ENCODE measurements at places on chromosomes 1 and 21.

- no peak for DNase-seq
These were observed 11.4 kb downstream of the ALDH9A1 start for GRCh38 chr1:165686971-165687433.

GRCh38 chr1:103905363-103905762 lies 155.7 kb downstream of the AMY1C start:
- no peak for DNase-seq

DNA sequence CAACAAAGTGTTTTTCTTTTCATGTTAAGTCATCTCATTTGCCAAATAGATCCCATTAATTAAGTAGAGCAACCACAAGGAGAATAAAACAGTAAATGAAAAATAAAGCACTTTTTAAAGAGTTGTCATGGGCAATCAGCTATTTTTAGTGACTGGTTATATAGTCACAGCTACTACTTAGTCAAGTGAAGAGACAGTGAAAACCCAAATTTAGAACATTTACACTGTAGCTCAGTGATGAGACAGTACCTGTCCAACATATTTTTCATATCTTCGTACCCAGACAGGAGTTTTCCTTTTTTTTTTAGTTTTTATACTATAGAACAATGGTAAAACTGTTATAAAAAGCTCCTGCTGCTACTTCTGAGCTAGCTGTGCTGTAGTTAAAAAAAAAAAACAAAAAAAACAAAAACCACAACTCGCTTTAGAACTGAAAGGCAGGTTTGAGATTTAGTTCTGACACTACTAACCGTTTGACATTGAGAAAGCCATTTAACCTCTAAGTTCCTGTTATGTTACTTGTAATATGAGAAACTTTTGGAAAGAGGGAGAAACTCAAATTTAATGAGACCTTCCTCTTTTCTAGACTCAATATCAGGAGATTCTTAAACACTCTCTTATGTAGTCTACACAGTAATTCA lies 777.5 kb downstream of the ADGRL2 start:
- DNase-seq: no peak

- no peak for DNase-seq
These were observed 103.2 kb upstream of the ZNF644 start for GRCh38 chr1:91124989-91125417.

DNA sequence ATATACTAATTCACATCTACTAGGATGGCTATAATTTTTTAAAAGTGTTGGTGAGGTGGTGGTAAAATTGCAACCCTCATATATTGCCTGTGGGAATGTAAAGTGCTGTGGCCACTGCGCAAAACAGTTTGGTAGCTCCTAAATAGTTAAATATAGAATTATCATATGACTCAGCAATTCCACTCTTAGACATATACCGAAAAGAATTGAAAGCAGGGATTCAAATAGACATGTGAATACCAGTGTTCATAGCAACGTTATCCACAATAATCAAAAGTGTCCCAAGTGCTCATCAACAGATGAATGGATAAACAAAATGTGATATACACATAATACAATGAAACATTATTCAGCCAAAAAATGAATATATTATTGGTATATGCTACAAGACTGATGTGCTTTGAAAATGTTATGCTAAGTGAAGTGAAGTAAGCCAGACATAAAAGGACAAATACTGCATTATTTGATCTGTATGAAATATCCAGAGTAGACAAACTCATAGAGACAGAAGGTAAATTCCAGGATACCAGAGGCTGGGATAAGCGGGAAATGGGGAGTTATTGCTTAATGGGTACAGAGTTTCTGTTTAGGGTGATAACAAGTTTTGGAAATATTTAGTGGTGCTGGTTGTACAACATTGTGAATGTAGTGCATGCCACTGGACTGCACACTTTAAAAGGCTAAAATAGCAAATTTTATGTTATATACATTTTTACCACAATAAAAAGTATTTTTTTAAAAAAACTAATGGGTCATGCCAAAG lies 342.5 kb downstream of the SEC16B start:
- DNase-seq: no peak

DNA sequence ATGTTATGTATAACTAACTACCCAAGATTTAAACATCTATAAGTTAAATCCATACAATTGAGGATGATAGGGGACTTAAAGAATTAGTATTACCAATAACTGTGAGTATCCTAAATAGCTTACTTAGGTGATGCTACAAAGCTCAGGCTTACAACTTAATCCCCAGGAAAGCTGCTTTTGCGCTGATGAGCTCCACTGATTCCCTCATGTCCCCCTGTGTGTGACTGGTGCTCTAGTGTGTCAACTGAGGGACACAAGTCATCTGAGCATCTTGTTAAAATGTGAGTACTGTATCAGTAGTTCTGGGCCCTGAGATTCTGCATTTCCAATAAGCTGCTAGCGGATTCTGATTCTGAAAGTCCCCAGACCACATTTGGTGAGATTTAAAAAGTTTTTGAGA lies 1458.8 kb downstream of the MRPL39 start:
- no peak for DNase-seq

GRCh38 chr21:24844671-24845070 lies 762.6 kb downstream of the MRPL39 start:
- DNase-seq: no peak

DNA sequence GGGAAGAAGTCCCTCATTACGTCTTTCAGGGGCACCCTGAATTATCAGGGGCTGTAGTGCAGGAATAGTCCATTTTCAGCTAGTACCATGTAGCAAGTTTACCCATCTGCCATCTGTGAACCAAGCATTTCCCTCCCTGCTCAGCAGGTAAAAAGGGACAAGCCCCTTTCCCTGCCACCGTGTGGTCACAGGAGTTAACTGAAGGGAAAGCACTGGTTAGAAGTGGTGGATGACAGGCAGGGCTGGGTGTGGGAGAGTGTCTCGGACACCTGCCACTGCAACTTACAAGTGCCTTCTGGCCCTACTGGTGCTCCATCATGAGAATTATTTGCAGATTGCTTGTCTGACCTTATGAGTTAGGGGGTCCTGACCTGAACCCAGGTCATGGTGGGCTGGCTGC lies 32.0 kb upstream of the IGSF5 start:
- DNase-seq: no peak

- no peak for DNase-seq
These were observed 3.6 kb upstream of the SPATC1L start for GRCh38 chr21:46187814-46188213.

DNA sequence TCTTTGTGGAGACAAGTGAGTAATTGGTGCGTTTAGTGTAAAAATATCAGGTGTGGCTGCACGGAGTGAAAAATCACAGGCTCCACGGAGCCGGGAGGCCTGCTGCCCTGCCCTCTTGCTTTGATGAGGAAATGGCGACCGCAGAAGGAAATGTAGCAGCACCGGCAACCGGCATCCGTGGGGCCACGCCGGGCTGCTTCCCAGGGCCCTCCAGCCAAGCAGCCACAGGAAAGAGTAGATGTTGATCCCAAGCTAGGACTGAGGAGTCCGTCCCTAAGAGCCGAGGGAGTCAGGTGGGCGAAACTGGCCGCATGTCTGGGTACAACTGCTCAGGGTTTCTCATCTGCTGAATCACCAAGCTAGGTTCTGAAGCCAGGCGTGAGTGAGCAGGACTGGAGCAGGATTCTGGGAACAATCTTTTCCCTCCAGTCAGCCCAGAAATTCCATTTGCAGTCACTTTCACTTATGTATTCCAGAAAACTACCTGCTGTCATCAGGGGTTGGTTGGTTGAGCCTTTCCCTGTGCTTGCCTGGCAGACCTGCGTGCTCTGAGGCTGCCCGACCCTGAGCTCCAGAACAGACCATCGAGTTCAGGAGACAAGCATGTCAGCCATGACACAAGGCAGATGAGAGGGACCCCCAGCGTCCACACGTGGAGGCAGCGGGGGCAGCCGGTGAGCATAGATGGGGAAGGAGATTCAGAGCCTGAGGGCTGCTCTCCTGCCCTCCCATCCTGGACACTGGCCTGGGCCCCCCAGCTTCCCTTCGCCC lies 5.8 kb upstream of the ITGB2 start:
- peak; percentile 95 for DNase-seq

- peak; percentile 45 for DNase-seq
These were observed 1.2 kb downstream of the KHDRBS1 start for GRCh38 chr1:32014948-32015273.

DNA sequence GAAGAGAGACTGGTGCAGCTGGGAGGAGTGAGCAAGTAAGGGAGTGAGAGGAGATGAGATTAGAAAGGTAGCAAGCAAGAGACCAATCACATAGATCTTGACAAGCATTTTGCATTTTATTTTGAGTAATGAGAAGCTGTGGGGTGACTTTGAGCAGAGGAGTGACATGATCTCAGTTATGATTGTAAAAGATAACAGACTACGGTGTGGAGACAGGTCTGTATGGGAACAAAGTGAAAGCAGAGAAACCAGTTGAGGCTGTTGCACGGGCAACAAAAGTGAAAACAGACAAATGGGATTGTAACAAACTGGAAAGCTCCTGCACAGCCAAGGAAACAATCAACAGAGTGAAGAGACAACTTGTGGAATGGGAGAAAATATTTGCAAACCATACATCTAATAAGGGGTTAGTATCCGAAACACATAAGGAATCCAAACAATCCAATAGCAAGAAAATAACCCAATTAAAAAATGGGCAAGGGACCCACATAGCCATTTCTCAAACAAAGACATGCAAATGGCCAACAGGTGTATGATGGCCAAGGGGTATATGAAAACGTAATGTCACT lies 68.4 kb downstream of the SNRPE start:
- no peak for DNase-seq

DNA sequence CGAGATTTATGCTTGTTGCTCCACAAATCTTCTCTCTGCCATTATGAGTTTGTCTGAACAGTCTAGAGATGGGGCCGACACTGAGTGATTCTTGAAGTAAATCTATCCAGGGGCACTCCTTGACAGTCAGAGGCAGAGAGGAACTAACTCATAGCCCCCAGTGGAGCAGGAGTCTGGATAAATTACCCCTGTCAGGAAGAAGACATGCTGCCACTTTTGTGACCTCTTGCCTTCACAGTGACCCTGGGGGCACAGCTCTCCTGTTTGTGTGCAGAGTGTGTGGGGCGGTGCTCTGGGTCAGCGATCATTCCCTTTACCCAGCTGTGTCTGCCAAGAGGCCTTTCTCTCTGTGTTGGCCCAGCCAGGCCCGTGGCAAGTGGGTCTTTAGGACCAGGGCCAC lies 29.5 kb downstream of the PEX14 start:
- DNase-seq: no peak

- DNase-seq: no peak
These were observed 89.8 kb downstream of the KIF14 start for GRCh38 chr1:200530623-200531261.

GRCh38 chr1:32219022-32219421 lies 3.1 kb downstream of the TMEM234 start:
- DNase-seq: peak; percentile 56

DNA sequence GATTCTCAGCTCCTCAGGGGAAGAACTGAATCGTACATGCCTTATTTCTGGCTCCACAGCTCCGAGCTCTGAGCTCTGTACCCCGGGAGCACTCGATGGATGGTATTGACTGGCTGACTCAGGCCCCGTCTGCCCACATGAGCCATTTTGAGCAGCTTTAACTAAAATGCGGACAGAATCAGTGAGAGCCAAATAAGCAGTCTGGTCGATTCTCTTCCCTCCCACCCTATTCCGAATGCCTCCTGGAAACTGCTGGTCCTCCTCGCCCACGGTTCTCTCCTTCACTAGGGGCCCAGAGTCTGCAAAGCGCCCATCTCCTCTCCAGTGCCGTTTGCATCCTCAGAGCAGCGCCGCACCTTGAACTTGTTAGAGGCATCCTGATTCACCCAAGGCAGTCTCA lies 125.9 kb upstream of the IRF2BP2 start:
- DNase-seq: no peak

DNA sequence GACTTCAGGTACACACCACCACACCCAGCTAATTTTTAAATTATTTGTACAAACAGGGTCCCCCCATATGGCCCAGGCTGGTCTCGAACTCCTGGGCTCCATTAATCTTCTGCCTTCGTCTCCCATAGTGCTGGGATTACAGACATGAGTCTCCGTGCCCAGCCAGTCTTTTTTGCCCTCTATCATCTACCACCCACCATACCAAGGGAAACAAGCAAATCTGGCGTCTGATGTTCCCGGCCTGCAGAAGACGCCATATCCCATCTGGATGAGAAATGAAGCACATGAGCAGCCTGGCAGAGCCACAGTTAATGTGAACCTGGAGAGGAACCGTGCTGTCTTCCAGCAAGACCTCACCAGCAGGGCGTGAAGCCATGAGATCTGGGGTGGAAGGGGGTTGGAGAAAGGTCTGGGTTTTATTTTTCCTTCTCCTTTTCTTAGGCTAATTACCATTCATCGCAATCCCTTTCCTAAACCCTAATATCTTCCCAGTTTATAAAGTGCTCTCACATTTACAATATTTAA lies 1.8 kb upstream of the PRELP start:
- DNase-seq: no peak

DNA sequence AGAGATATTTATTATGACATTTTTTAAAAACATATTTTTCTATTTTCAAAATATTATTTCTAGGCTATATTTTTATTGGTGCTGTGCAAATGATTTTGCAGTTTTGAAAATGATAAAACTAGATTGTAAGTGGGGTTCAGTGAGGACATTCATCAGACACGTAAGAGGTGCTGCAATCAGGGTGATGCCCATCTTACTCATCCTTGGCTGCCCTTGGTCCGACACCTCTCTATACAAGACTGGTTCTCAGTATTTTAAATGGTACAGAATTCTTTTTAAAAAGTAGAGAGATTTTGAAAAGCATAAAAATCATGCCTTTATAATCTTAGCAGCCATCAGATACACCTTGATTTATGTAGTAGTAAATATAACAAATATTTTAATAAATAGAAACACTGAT lies 24.0 kb downstream of the HENMT1 start:
- peak; percentile 71 for DNase-seq

- no peak for DNase-seq
These were observed 62.4 kb upstream of the SERTAD4 start for GRCh38 chr1:210170220-210170619.

GRCh38 chr1:9235096-9235459 lies 504 bp downstream of the H6PD start:
- DNase-seq: peak; percentile 82

- peak; percentile 52 for DNase-seq
These were observed at the start of gene PLPPR5 for GRCh38 chr1:99004861-99005442. PLPPR5 (minus strand) TSS chr1:99004861; CDS start chr1:99004671, 190 bp downstream.

DNA sequence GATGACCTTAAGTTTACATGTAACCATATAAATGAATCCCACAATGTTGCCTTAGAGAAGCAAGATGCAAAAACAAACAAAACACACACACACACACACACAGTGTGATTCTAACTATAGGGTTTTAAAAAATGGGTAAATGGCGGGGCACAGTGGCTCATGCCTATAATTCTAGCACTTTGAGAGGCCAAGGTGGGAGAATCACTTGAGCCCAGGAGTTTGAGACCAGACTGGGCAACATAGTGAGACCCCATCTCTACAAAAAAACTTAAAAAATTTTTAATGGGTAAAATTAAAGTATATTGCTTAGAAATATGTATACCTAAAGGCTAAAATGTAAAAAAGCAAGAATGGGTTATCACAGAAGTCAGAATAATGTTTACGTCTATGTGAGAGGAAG lies 15.8 kb downstream of the KMO start:
- DNase-seq: no peak

DNA sequence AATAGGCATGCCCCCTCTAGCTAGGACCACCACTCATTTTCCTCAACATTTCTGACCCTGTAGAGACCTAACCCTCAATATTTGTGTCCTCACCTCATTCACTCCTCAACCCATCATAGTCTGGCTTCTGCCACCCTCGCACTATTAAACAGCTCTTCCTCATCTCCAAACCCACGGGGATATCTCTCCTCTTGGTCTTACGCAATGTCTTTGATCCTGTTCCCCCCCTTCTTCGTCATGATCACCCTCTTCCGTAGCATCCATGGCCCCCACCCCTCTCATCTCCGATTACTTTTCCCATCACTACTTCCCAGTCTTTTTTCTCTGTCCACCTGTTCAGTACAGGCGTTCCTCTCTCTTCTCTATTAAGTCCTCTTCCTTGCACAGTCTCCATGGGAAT lies 51.7 kb upstream of the SPOCD1 start:
- DNase-seq: no peak

Measured in GM23248 (cell line).